ENCODE measurements at places on chromosomes 3 and 15.

GRCh38 chr3:136751316-136752171 is 634 bp downstream of the STAG1 start:
- DNase-seq: peak; percentile 51

- DNase-seq: no peak
Observed at GRCh38 chr3:13262493-13263211, 157.5 kb downstream of the NUP210 start.

- DNase-seq: no peak
Observed at GRCh38 chr15:68617001-68617400, 38.2 kb downstream of the CORO2B start.

DNA sequence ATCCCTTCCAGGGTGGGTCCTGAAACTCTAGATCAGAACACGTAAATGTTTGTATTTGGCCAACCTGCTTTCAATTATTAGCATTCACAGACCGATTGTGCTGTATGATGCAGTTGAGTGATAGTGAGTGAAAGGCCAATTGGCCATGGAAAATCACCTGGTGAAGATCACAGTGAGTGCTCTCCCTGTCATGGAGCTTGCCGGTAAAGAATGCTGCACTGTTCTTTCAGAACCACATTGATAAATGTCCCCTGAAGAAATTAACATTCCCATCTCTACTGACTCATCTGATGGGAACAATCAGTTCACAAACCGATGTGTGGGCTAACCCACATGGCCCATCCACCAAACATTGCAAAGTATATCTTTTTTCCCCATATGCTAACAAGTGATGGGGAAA is 324.8 kb upstream of the TBL1XR1 start:
- no peak for DNase-seq

GRCh38 chr3:105618556-105618955 is 250.3 kb downstream of the CBLB start:
- DNase-seq: no peak

DNA sequence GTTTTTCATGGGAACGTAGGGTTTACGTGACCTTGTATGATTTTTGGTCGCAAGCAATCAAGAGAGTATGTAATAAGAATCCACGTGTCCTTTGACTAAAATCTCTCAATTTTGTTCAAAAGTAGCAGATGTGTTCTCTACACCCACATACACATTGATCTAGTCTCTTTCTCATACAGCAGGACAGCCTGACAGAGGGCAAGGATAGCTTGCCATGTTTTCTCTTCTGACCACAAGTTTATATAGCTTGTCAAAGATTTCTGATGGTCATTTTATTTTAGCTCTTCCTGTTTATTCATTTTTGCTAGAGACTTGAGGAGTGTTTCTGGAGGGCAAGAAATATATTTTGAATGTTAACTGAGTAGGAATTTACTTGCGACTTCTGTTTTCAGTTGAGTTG is 570.2 kb upstream of the ALCAM start:
- no peak for DNase-seq

GRCh38 chr3:64799606-64800005 is 111.8 kb upstream of the ADAMTS9 start:
- no peak for DNase-seq

GRCh38 chr3:178494386-178494785 is 41.9 kb upstream of the KCNMB2 start:
- DNase-seq: no peak

DNA sequence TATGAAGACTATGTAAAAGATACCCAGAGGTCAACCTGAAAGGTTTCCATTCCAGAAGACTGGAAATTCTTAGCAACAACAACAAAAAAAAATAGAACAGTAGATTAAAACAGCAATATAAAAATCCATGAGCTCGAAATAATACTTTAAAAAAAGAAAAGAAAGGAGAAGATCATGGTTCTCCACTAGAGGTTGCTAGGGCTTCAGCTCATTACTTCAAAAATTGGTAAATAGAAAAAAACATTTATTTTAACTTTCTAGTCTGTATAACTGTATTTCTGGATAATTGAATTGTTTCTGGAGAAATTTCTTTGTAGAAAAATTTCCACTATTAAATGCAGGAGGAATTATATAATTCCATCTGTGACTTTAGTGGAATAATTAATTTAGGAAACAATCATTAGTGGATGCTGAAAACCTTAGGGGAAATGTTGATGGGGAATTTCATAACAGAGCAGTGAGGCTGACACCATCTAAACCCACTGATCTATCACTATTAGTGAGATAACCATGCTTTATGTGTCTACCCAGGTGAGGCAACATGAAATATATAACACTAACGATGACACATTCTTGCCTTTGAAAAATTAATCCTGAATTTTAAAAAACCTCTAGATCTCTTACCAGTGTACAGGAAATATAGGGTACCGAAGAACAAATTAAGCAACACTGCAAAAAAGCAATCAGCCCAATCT is 62.5 kb upstream of the SNRK start:
- DNase-seq: no peak

DNA sequence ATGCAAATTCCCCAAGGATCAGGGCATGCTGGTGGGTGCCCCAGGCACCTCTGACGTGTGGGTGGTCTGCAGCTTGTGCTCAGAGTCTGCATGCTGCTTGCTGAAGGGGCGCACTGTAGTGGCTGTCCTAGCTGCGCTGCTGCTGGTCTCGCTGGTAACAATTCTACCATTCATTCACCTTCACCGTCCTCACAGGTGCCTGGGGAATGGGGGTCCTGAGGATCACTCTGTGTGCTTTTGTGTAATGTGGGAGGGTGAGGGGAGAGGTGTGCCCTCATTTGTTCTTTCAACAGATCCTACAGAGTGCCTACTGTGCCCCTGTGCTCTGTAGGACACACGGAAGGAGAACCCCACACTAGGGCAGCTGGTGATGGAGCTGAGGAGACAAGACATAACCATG is 2.1 kb upstream of the ITGA11 start:
- DNase-seq: no peak

DNA sequence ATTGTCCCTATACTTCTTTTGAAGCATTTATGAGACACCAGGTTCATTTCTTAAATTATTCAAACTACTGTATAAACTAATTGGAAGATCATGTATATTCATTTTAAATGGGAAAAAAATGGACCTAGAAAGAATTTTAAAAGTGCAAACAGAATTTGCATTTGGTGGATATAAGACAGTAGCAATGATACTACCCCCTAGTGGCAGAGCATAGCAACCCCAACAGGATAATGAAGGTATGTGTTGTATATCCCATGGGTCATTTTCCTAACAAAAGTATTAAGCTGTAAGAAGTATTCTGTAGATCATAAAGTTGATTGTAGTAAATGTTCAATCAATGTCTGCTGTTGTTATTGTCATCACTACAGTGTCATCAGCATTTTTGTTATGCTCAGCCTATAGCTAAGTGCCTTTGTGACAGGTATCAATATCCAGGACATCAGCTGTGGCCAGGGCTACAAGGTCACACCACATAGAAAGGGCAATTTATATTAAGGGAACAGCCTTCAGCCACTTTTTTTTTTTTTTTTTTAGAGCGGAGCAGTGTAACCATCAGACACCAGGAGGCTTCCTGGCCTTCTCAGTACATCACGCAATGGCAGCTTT is 175.8 kb downstream of the FOXB1 start:
- DNase-seq: no peak

DNA sequence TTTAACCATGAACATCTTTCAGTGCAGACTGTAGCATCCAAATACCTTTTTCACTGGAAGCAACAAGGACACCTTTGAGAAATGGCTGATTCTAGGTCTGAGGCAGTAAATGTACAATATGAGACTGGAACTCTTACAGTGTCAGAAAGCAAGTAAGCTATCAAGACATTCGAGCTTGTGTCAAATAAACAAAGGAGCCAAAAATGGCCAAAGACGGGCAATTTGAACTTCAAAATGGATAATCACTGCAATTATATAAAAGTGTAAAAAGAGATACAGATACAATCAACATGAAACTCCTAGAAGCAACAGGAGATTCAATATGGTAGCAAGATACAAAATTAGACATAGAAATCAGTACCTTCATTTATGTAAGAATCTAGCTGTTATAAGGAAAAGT is 138.5 kb upstream of the CCDC54 start:
- DNase-seq: no peak

GRCh38 chr15:78200276-78200930 is 34.0 kb downstream of the ACSBG1 start:
- DNase-seq: no peak

GRCh38 chr3:151012753-151013152 is 40.2 kb upstream of the CLRN1 start:
- no peak for DNase-seq

DNA sequence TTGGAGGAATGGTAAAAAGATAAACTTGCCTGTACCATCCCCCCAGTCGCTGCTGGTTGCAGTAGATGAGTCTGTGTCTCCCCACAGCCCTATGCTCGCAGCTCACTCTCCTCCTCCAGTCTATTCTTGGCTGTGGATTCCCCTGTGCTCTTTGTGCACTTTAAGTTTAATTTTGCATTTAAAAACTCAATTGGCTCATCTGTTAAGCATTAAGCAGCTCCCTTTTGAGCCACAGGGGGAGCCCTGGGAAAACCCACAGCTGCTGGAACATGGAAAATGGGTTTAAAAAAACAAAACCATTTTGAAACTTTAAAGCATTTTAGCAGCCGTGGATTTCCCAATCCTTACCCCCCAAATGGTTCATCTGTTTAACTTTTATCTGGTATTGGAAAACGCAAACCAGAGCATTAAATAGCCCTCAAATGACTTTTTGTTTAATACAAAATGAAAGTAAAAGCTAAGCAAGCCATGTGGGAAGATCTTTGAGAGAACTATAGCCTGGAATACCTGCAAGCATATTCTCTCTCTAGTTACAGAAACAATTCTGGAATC is 536.9 kb downstream of the ZIC1 start:
- no peak for DNase-seq

DNA sequence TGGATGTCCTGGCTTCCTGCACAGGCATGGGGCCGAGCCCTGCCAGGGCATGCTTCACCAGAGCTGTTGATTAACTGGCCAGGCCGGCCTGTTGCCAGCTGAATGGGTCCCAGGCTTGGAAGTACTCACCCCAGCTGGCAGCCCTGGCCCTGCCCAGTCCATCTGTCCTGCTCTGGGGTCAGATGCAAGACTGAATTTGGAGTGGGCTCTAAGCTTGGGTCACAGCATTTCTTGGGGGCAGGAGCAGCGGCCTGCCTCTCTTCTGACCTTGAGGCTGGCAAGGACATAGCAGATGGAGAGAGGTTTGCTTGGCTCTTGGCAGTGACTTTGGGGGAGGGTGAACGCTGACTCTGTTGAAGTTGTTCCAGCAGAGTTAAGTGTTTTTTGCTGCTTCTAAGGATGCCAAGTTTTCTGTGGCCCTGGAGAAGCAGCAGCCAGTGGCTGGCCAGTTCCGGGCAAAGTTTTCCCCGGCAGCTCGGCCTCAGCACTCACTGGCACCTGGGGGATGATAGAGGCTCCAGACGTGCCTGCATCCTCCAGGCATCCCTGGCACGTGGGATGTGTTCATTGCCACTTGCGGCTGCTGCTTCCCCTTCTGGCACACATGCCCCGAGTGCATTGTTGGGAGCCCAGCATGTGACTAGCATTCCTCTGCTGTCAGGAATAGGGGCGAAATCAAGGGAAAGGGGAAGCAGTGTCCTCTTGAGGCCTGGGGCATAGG is 22.9 kb downstream of the PDIA5 start:
- no peak for DNase-seq

DNA sequence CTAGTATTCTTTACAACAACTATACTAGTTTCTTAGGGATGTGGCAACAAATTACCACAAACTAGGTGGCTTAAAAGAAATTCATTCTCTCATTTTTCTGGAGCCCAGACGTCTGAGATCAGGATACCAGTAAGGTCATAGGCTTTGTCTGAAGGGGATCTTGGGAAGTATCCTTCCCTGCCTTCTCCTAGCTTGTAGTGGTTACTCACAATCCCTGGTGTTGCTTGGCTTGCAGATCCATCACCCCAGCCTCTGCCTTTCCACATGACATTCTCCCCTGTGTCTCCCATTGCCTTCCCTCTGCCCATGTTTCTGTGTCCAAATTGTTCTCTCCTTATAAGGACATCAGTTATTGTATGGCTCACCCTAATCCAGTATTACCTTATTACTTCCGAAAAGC is 24.3 kb upstream of the CLDN1 start:
- DNase-seq: no peak

DNA sequence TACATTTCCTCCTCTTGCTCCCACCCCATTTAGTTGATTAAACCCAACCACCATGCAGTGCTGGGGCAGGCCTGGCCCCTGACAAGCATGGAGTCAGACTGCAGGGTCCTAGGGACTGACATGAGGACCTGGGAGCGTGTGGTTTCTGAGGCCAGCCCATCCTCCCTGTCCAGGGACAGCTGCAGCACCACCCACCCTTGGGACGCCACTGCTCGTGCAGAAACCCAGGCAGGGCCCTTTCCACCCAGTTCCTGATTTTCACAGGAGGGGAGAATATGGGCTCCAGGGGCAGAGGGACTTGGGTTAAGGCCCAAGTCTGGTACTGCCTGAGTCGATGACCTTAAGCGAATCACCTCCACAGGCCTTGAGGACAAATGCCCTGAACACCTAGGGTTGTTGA is 23.7 kb downstream of the PLXND1 start:
- DNase-seq: no peak

DNA sequence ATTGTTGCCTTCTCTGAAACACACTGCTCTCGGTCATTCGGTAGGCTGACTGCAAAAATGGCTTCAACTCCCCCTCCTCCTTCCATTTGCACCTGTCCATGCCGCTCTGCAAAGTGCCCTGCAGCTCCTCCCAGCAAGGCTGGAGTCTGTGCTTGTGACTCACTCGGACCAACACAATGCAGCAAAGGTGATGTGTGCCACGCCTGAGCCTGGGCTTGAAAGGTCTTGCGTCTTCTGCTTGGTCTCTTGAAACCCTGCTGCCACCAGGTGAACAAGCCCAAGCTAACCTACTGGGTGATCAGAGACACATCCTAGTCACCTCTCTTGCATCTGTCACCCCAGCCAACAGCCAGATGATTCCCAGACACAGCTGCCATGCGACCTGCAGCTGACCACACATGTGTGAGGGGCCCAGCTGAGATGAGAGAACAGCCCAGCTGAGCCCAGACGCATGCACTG is 71.1 kb downstream of the MGLL start:
- no peak for DNase-seq

- no peak for DNase-seq
Observed at GRCh38 chr15:86935841-86936240, 856.2 kb downstream of the AGBL1 start.

DNA sequence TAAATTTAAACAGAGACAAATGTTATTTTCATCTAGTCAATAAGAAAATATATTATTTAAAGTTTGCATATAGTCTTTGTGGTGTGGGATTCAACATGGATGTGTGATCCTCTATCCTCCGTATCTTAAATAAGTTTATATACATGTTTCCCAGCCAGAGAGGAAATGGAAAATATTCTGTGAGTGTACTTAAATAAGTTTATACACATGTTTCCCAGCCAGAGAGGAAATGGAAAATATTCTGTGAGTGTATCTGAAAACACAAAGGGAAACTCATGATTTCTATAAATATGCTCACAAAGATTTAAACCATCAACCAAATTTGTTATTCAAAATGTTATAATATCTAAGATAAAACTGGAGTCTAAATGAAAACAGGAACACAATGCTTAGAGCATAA is 110.0 kb upstream of the MELTF start:
- DNase-seq: no peak
